ENCODE measurements at places on chromosomes 6 and 20. TPM values are rescaled to one million over a fixed set of nuclear protein-coding genes. Genes with fewer than 3 reads are reported as not detected.
A peak's percentile ranks its signal among the peaks of the same experiment; 100 is the strongest.

- H3K27me3 ChIP-seq = no peaks in the 10 kb centered on the region
- H3K36me3 ChIP-seq = no peaks in the 10 kb centered on the region
- DNase-seq = no peak
- no peak overlapping the region for H3K4me3 ChIP-seq
- peaks cover 5% of the 10 kb centered on the region for H3K4me1 ChIP-seq
- peak overlapping the region; percentile 62 for H3K27ac ChIP-seq
These were observed 115.2 kb downstream of the SASH1 start for GRCh38 chr6:148457843-148458159.

Gene PPP1R14C
- total RNA-seq = 3.6 TPM

Gene LY6G6D
- total RNA-seq = not detected

DNA sequence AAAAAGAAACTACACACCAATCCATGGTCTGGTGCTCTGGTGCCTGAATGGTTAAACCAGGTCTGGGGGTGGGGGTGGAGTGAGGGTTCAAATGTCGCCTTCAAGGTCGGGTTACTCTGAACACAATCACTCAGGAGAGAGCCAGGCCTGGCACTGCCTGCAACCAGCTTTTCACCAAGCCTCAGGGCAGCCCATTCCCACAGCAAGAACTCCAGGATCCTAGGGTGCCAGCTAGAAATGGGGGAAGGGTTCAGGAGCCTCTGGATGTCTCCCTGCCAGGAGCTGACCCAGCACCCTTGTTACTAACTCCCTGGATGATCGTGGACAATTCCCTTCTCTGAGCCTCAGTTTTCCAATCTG, 6.7 kb downstream of the SDC4 start:
- H3K27ac ChIP-seq = peak overlapping the region; percentile 100
- H3K36me3 ChIP-seq = peaks cover 60% of the 10 kb centered on the region
- H3K27me3 ChIP-seq = no peaks in the 10 kb centered on the region
- peak overlapping the region; percentile 50 for H3K4me3 ChIP-seq
- DNase-seq = no peak
- peaks cover 94% of the 10 kb centered on the region for H3K4me1 ChIP-seq
